Hematopoietic multipotent progenitor cell treated with erythropoietin and hydrocortisone succinate and interleukin-3 and kit ligand, for 4 days (in vitro differentiated cells): ENCODE measurements at places on chromosomes 7 and 10.

DNA sequence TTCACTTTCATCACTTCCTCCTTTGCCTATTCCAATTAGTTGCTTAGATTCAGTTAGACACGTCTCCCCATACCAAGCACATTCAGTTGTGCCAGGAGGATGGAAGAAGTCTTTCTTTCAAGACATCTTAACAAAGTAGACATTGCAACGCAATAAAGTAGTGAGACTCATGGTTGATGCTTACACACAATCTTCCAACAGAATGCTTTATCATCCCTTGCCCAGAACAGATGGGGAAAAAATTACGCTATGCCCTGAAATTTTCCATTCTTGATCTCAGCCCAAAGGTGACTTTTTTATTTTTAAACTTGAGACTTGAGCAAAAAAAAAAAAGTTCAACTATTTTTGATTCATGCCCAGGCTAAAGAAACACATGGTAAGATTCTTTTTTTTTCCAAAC, 74.9 kb downstream of the KCNMA1 start:
- DNase-seq = no peak

DNA sequence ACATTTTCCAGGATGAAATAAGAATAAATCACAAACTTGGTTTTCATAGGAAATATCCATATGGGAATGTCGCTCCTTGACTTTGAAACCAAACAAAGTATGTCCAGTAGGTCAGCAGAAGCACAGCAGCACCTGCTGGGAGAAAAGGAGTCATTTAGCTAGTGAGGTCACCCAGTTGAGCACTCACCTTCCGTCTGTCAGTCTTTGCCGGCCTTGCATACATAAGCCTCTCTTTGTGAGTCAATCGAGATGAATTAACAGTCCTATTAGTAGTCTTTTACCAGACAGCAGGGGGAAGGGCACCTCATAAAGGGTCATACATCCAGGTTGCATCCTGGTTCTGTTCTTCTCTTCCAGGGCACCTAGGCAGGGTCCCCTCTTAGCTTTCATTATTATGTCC, 232.5 kb upstream of the FZD1 start:
- no peak for DNase-seq

DNA sequence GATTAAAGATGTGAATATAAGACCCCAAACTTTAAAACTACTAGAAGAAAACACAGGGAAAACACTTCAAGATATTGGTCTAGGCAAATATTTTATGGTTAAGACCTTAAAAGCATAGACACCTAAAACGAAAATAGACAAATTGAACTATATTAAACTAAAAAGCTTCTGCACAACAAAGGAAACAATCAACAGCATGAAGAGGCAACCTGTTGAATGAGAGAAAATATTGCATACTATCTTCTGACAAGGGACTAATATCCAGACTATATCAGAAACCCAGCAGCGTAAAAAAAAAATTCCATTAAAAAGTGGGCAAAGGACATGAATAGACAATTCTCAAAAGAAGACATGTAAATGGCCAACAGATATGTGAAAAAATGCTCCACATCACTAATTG, 18.6 kb downstream of the PAPSS2 start:
- DNase-seq = no peak

DNA sequence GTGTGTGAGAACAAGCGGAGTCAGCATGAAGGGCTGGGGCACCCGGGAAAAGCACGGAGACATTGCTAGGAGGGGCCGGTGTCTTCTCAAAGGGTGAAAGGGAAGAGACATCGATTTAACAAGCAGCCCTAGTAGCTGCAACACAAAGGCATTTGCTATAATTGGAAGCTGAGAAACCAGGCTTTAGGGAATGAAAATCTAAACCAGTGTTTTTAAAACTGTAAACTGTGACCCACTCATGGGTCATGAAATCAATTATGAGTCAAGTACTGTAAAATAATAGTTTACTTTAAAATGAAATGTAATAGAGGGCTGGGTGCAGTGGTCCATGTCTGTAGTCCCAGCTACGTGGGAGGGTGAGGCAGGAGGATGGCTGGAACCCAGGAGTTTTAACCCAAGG, 128.7 kb upstream of the RHEB start:
- DNase-seq = no peak

DNA sequence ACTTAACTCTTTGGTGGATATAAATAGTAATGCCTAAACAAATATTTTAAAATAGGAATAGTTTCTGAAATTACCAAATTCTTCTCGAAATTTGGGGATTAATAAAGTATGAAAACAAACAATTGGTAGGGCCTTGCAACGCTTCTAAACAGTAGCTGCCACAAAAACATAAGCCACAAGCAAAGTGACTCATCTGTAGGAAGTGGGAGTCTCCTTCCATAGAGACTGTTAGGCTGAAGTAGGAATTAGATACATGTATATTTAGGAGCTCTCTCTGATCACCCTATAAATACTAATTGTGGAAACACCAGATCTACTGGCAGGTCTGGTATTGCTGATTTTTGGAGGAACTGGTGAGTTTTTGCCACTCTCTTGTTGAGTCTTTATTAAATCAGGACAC, 5.7 kb upstream of the LMOD2 start:
- DNase-seq = no peak

DNA sequence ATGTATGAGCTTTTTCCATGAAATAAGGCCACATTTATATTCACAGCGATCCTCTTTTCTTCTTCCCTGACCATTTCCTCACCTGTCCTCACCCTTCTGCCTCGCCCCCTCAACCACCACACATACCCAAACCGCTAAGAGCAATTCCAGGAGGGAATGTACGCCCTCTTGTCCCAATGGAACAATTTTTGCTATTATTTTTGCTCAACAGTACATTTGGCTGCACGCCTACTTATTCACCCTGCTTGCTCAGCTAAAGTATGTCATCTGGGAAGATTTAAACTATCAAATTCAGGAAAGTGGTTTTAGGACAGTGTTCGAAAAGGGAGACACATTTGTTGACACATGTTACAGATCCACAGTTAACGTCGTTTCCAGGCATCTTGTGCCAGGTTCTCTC, 252.7 kb downstream of the NEBL start:
- DNase-seq = no peak
